ENCODE measurements at places on chromosomes 4 and X. TPM values are rescaled to one million over a fixed set of nuclear protein-coding genes. Genes with fewer than 3 reads are reported as not detected.
A peak's percentile ranks its signal among the peaks of the same experiment; 100 is the strongest.

Gene RHOXF1
- not detected for total RNA-seq

DNA sequence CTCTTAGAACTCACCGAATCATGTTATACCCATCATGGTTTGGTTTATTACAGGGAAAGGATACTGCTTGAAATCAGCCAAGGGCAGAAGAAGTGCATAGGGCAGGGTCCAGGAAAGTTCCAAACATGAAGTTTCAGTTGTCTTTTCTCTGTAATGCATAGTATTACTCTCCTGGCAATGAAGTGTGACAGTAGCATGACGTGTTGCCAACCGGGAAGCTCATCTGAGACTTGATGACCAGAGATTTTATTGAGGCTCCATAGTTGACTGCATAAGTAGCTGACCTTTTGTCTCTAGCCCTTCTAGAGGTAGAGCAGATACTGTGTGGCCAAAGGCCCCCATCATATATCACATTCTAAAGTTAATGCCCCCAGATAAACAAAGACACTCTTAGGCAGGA lies 72.1 kb downstream of the BEND4 start:
- DNase-seq = no peak

Gene ZXDB
- total RNA-seq = 5.5 TPM

DNA sequence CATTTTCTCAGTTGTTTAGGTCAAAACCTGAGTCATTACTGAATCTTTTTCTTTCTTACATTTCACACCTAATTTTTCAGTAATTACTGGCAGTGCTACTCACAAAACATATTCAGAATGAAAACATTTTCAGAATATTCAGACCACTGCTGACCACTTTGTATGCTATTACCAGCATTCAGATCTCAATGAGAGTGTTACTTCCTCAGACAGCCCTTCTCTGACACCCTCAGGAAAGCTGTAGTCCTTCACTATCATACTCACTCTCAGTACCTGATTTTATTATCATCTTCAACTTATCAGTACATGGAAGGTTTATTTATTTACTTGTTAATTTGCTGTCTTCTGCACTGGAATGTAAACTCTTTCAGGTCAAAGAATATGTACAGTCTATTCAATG lies 12.3 kb upstream of the ALB start:
- no peak for DNase-seq

DNA sequence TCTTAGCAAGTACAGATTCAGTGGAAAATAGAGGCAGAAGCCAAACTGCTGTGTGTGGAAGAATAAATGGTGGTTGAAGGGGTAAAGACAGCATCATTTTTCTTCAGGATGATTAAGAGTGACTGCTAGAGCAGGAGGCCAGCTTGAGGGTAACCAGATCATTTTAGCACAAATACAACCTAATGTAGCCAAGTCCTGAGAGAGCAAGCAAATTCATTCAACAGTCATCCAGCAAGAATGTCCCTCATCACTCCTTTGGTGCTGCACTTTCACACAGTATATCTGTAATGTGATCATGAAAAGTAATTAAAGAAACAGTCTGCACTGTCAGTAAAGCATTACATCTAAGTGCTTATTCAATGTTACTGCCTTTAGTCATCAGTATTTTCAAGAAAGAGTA lies 44.8 kb downstream of the NPFFR2 start:
- DNase-seq = no peak

Gene LRIT3
- total RNA-seq = 0.09 TPM

GRCh38 chr4:4865705-4866123 lies 6.2 kb downstream of the MSX1 start:
- no peak for DNase-seq

DNA sequence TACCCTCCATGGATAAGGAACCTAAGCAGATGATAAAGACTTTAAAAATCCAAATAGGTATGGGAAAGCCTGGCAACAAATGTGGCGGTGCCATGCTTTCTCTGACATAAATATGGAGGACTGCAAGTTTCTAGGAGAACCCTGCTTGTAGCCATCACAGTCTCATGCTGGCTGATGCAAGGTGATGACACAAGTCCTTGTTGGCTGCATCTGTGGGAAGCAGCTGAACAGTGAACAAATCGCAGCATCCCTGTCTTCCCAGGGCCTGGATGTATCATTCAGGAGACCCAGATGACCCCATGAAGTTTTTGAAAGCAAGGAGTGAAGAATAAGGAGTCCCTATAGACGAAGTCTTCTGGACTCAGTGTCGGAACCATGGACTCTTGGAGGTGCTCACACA lies 234.4 kb upstream of the HS3ST1 start:
- no peak for DNase-seq

- no peak for DNase-seq
Measured at GRCh38 chr4:9997886-9998285, 23.4 kb downstream of the SLC2A9 start.

Gene VEGFC
- not detected for total RNA-seq

Gene SCRG1
- not detected for total RNA-seq

Gene ELOVL6
- total RNA-seq = 14.5 TPM

Gene UGDH
- total RNA-seq = 29.2 TPM

DNA sequence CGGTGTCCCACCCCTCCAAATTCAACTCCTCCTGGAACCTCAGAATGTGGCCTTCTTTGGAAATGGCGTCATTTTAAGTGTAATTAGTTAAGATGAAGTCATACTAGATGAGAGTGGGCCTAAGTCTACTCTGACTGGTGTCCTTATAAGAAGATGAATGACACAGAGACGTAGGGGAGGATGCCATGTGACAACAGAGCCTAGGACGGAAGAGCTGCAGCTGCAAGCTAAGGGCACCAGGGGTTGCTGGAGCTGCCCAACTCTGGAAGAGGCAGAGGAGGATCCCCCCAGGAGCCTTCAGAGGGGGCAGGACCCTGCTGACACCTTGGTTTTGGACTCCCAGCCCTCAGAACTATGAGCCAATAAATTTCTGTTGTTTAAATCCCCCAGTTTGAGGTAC lies 115.1 kb downstream of the STK32B start:
- no peak for DNase-seq

GRCh38 chr4:48139691-48140090 lies 5.6 kb upstream of the TXK start:
- peak; percentile 60 for DNase-seq

Gene CXorf65
- total RNA-seq = 17.9 TPM

GRCh38 chrX:3181846-3182245 lies 140.6 kb downstream of the ARSF start:
- no peak for DNase-seq

DNA sequence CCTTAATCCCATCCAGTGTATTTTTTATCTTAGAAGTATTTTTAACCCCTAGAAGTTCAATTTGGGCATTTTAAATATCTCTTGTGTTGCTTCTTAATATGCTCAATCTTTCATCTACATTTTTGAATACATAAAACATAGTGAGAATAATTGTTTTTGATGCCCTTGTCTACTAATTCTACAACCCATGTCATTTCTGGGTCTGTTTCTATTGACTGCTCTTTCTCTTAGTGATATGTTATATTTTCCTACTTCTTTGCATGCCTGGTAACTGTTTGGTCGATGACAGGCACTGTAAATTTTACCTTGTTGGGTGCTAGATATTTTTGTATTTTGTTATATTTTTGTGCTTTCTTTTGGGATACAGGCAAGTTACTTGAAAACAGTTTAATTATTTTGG lies 56.3 kb downstream of the CYTL1 start:
- DNase-seq = no peak

GRCh38 chrX:120604361-120604782 lies 471 bp downstream of the MCTS1 start:
- DNase-seq = peak; percentile 78

Gene MRFAP1
- 122 TPM for total RNA-seq

Gene ZAR1
- not detected for total RNA-seq

DNA sequence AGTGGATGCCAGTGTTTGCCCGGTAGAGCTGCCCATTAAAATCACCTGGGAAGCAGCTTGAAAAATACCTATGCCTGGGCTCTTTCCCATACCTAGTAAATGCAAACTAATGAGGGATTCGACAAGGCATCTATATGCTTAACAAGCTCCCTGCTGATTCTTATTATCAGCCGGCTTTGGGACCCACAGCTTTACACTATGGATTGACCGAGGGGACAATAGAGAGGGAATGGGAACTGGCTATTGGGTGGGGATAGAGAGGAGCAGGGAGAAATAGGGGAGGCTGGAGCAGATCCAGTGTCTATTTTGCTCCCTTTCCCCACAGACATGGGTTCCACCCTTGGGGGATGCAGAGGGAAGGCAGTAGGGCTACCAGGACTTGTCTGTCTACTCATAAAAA lies 103.1 kb upstream of the TEX13D start:
- no peak for DNase-seq

DNA sequence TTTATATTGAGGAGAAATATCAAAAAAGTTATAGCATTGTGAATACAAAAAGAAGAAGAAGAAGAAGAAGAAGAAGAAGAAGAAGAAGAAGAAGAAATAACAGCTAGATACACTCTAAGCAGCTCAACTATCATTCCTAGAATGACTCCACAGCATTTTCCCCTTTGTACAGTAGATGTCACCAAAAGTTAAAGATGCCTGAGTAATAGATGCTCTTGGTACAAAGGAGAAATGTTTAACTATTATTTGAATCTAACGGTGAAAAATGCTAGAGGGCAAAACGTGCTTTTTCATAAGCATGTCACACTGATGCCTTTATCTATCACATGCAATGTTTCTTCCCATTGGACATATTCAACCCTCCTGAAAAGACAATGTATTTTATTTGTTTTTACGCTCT lies 178.4 kb upstream of the GPRIN3 start:
- no peak for DNase-seq

GRCh38 chrX:56793521-56794320 lies 64.7 kb downstream of the NBDY start:
- peak; percentile 17 for DNase-seq

Gene MTNR1A
- not detected for total RNA-seq

DNA sequence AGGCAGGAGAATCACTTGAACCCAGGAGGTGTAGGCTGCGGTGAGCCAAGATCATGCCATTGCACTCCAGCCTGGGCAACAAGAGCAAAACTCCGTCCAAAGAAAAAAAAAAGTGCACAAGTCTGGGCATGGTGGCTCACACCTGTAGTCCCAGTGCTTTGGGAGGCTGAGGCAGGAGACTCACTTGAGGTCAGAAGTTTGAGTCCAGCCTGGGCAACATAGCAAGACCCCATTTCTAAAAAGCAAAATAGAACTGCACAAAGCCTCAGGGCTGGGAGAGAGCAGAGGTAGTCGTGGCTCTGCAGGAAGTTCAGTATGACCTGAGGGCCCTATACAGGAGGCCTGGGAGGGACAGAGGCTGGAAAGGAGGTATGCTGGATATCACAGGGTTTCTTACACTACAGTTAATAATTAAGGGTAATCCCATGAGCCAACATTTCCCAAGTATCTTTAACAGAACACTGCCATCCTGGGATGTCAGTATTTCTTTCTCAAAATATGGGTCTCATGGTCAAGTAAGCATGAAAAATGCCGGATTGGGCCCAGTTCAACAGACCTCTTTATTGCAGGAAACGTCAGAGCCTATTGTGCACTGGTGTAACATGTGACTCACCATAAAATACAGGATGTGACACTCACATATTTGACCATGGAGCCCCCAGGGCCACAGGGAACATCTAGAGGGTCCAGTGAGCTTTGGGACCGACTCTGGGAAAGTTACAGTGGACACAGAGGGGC lies 37.8 kb downstream of the ACSL1 start:
- DNase-seq = no peak

- no peak for DNase-seq
Measured at GRCh38 chr4:4752576-4753401, 106.7 kb upstream of the MSX1 start.

DNA sequence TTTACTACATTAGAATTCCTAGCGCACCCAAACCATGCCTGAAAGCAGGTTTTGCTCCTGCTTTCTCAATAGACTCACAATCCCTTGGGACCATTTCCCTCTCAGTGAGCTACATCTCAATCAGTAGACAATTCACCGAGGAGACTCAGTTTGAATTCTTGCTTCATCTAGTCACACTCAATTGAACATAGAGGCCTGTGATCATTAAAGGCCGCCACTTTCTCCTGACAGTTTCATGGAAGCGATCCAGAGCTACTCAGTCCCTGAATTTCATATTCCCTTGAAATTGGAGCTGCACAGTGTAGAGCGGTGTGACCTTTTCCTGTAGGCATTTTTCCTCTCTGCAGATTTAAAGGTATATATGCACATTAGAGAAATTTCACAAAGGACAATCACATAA lies 193.9 kb upstream of the SPOCK3 start:
- no peak for DNase-seq

DNA sequence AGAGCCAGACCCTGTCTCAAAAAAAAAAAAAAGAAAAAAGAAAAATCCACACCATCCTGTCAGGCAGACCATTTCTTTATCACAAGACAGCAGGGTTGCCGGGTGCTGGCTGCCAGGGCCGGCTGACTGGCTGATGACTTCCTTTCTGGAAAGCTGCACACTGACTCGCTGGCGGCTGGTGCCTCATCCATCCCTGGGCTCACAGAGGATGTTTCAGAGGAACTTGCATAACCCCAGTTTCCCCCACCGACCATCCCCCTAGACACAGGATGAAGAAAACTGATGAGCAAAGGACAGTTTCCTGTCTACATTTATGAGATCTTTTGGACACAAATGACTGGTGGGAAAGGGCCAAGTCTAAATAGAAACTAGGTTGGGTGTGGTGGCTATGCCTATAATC lies 14.1 kb downstream of the HPSE start:
- peak; percentile 67 for DNase-seq

- peak; percentile 80 for DNase-seq
Measured at GRCh38 chrX:110167952-110168451, 149.9 kb downstream of the AMMECR1 start.

- DNase-seq = no peak
Measured at GRCh38 chr4:42172921-42173320, 20.5 kb upstream of the BEND4 start.

DNA sequence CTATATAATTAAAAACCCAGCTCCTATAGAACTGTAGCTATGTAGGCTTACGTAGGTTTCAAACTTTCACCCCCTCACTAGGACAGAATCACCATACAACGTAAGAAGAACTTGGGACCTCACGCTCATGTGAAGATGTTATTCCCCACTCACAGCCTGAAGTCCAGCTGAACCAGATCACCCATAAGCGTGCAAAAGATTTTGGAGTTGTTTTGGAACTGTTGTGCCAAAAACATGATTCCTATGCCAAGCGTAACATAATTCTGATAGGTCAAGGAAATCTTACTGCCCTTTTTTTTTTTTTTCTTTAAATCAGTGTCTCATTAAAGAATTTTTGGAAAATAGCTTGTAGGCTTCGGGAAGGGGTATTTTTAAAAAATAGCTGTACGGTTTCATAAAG lies 57.0 kb downstream of the LCORL start:
- DNase-seq = no peak

Gene SMAD1
- total RNA-seq = 4.3 TPM
